Adrenal gland (tissue), 19 donors: ENCODE measurements at places on chromosomes 4 and X.

DNA sequence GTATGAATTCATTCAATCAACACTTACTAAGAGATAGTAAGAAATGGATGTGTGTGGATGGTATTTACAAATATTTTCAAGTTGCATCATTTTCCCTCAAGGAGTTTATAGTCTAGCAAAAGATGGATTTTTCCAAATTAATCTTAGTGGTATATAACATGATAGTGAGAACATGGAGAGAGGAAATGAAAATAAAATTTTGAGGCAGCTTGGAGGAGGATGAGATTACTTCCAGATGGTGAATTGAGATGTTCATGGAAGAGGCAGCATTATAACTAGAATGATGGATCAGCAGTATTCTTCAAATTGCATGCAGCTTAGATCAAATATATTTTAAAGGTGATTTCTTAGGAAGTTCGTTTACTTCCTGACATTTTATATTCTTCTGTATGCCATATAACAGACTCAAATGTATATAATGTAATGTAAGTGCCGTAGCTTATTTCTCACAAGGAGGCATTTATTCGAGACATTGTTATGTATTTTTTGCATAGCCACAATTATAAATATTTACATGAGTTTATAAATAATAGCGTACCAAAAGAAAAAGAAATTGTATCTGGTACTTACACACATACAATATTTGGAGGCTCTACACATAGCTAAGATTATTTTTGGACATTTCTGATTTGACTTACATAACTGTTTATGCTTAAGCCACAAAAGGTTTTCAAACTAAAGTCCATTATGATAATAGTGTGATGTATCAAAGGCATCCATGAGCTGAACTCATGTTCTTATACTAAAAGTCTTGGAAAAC lies 439.4 kb downstream of the SPRY1 start:
- no peak for DNase-seq

DNA sequence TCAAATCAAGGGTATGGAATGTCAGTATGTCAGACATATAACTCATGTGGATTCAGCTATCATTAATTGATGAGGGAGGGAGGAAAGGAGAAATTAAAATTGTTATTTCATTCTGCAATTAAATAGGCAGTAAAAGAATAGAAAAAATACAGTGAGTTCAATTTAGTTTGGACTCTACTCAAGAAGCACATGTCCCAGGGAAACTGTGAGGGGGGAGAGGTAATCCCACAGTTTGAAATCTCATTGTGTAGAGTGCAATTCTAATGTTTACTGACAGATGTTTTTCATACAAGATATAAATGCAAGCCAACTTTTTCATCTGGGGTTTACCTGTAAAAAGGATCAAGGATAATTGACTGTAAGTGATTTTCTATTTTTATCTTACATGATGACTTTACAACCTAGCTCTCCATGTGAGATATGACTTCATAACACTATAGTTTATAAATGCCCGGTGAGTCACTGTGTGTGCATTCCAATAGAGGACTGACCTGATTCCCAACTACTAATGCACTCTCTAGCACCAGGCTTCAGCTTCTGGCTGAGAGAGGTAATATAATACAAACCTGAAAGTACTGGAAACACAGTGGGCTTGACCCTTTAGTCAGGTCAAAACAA lies 35.2 kb upstream of the SCD5 start:
- peak; percentile 39 for DNase-seq

DNA sequence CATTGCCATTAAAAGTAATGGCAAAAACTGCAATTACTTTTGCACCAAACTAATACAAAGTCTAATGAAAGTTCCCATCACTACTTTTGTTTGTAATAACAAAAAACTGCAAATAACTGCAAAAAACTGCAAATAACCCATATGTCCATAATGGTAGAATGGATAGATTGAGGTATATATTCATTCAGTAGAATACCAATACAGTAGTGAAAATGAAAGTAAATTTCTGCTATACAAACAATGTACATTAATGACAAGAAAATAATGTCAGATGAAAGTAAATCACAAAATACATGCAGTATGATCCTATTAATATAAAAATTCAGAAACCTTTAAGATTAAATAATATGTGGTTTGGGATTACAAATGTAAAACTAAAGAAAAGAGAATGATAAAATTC lies 41.3 kb upstream of the CEP135 start:
- DNase-seq: no peak

DNA sequence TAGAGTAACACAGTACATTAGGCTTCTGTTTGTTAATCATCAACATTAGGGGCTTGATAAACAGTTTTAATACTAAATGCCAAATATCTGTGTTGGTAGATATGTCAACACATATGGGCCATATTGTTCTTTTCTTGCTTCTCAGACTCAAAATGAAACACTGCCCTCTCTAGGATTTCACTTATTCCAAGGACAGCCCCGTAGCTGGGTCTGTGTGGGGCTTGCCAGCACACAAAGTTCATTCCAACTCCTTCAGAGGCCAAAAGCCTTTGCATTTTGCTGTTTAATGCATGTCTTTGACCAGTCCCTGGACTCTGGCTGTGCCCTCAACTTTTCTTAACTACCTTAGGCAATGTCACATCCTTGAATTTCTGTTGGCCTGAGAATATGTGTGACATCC lies 102.0 kb upstream of the ZNF827 start:
- no peak for DNase-seq

GRCh38 chr4:82708982-82709381 lies 89.6 kb downstream of the SCD5 start:
- no peak for DNase-seq

DNA sequence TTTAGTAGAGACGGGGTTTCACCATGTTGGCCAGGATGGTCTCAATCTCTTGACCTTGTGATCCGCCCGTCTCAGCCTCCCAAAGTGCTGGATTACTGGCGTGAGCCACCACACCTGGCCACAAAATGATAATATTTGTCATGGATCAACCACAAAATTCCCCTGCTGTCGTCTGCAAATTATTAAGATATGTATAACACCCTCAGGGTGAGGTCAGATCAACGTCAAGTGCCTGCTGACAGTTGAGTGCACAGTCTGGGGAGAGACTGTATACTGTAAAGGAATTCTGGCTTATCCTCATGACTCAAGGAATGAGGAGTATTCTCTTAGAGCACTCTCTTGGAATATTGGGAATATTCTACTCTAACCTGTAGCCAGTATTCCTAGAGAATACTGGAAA lies 11.2 kb downstream of the EPGN start:
- no peak for DNase-seq

- DNase-seq: no peak
Measured at GRCh38 chrX:136166221-136166855, 19.0 kb downstream of the FHL1 start.

DNA sequence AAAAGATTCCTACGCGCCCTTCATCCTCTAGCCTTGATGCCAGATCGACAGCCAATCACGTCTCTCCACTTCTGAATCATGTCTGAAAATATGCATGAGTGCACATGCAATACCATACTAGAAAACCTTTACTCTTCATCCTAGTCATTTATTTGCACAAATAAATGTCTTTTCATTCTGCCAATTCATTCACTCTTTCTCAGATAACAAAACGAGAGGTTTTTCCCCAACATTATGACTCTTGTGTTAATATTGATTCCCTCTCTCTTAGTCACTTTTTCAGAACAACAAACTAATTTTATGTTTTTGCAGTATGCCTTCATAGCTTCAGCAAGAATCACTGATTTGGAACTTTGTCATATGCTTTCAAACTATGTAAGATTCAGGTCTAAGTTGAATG lies 549.4 kb upstream of the GALNT7 start:
- no peak for DNase-seq

DNA sequence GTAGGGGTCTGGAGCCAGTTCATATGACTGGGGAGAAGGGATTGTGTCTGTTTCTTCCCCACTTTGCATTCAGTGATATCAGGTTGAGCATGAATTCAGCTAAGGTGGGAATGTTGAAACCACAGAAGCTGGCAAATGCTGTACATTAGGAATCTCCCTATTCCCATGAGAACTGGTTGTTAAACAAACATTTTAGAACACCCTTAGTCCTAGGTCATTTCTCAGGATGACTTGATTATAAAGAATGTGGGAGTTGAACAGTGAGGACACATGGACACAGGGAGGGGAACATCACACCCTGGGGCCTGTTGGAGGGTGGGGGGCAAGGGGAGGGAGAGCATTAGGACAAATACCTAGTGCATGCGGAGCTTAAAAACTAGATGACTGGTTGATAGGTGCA lies 62.6 kb upstream of the LIMCH1 start:
- DNase-seq: no peak

DNA sequence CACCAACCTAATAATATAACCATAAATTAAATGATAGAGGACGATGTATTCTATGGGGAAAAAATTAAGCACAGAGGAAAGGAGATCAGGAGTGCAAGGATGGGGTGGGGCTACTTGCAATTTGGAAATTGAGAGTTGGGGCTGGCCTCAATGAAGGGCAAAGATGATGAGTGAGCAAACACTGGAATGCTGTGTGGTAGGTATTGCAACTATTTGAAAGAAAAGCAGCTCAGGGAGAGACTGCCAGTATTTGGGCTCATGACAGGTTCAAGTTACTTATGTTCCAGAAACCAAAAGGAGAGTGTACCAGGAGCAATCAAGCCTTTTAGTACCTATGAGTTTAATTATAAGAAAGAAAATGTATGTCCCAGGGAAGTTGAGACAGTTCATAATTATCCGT lies 47.4 kb downstream of the ASIC5 start:
- no peak for DNase-seq

DNA sequence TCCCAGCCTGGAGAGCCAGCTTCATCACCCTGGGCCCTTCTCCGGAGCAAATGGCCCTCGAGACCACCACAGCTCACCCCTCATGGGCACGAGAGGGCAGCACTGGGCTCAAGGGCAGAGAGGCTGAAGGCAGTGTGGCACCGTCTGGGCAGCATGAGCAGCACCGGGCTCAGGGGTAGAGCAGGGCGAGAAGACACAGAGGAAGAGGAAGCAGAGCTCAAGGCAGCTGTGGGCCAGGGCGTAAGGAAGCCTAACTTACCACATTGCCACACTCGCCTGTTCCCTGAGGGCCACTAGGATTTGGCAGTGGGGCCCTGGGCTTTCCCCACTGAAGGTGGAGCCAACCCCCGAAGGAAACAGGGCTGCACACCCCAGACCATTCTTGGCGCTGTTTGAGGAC lies 15.5 kb downstream of the ZNF185 start:
- DNase-seq: no peak

GRCh38 chrX:110003167-110004156 lies 548 bp downstream of the TMEM164 start:
- peak; percentile 20 for DNase-seq

- DNase-seq: no peak
Measured at GRCh38 chrX:151970027-151970426, 4.4 kb downstream of the GABRE start.

- peak; percentile 29 for DNase-seq
Measured at GRCh38 chr4:120156120-120156718, 89.6 kb upstream of the MAD2L1 start.

- no peak for DNase-seq
Measured at GRCh38 chr4:80814266-80814665, 216.2 kb upstream of the BMP3 start.

DNA sequence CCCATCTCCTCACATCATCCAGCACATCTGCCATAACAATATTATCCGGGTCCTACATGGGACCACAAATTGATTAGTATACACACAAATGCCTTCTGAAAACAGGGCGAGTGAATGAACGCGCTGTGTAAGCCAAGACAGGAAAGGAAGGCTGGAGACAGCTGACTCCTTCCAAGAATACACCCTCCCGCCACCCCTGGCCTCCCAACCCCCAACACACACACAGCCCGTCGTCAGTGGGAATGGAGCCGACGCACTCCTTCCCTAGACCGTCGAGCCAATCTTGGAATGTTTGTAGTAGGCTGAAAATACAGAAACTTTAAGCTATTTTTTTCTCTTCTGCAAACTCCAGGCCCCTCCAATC lies 319 bp upstream of the MAGEH1 start:
- no peak for DNase-seq

DNA sequence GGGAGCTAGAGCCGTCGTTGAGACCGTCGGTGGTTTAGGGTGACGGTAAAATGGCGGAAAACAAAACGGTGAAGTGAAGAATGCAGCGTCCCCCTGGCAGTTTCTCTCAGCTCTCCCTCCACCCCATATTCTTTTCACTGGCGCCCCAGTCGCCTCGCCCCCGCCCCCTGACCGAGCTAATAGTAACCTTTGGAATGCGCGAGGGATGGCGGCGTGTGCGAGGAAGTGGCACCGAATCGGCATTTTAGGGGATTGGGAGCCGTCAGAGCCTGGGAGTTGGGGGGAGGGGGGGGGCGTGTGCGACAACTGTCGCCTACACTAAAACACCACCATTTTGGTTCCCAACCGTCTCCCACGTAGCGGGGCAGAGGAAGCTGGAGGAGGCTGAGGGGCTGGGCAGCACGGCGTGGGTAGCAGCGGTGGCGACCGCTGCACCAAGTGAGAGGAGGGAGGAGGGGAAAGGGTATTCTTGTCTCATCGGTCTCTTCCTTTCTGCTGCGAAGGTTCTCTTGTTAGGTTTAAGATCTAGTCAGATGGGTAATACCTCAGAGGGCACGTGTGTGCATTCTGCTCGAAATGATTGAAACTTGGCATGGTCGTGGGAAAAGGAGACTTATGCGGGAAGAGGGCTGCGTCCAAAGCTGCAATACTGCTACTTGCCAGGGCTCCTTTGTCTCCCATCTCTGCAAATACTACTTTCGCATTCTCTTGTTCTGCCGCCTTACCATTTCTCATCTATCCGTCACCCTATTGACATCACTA lies 840 bp downstream of the ZNF711 start:
- DNase-seq: no peak

DNA sequence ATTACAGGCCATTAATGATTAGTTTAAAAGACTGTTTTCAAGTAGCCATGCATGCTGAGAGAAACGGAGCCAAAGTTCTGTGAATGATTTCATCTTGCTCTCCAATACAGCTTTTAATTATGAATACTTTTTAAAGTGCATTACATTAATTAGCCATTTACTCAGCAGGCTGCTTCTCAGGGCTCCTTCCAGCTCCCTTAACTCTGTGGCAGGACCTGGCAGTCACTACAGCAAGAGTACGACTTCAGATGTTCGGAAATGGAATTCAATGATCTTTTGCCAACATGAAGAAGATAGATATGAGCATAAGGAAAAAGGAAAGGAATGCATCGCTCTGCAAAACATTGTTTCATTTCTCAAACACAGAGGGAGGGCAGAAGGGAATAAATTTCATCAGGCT lies 987.2 kb downstream of the PDHA2 start:
- no peak for DNase-seq
